Activated CD8-positive, alpha-beta T cell treated with anti-CD3 and anti-CD28 coated beads, Interleukin-2, amount 10 ng/mL, durations not matched to agents 7 days and 5 days (primary cell): ENCODE measurements at places on chromosomes 3 and 15.

DNA sequence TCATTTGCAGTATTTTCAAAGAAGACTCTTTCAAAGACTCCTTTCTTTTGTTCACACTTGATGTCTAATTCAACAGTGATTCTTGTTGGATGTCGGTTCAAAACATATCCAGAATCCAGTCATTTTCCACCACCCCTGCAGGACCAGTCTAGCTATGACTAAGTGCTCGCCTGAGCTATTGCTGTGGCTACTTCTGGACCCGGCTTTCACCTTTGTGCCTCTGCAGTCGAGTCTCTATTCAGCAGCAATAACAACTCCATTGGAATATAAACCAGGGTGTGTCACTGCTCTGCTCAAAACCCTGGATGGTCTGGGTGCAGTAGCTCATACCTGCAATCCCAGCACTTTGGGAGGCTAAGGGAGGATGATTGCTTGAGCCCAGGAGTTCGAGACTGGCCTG is 55.0 kb downstream of the PRICKLE2 start:
- H3K36me3 ChIP-seq = no peaks in the 10 kb centered on the region
- H3K4me1 ChIP-seq = no peaks in the 10 kb centered on the region
- H3K27ac ChIP-seq = no peak overlapping the region
- no peaks in the 10 kb centered on the region for H3K27me3 ChIP-seq

GRCh38 chr3:64010199-64010598 is 13.1 kb downstream of the PSMD6 start:
- no peak for DNase-seq
- H3K4me1 ChIP-seq = peaks cover 6% of the 10 kb centered on the region
- H3K4me3 ChIP-seq = no peak overlapping the region
- H3K36me3 ChIP-seq = peaks cover 63% of the 10 kb centered on the region
- H3K27me3 ChIP-seq = no peaks in the 10 kb centered on the region
- H3K27ac ChIP-seq = no peak overlapping the region

GRCh38 chr15:25971053-25971452 is 107.9 kb upstream of the ATP10A start:
- no peak overlapping the region for H3K27ac ChIP-seq
- no peak overlapping the region for H3K4me3 ChIP-seq
- no peaks in the 10 kb centered on the region for H3K36me3 ChIP-seq
- no peak for DNase-seq
- no peaks in the 10 kb centered on the region for H3K4me1 ChIP-seq

DNA sequence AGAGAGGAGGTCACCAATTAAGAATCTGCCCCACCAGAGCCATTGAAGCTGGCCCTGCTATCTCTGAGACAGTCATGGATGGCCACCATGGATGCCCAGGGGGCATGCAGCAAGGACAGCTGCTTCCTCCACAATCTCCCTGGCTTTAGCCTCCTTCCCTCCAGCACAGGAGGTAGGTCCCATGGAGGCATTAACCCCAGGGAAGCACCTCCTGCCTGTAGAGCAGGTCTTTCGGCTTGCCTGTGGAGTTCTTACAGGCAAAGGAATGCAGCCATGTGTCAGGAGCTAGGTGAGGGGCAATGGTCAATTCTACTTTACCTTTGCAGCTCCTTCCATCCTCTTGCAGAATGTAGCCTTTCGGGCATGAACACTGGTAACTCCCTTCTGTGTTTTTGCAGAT is 93.8 kb downstream of the DUT start:
- no peak overlapping the region for H3K27ac ChIP-seq
- H3K27me3 ChIP-seq = no peaks in the 10 kb centered on the region
- H3K36me3 ChIP-seq = no peaks in the 10 kb centered on the region
- DNase-seq = no peak

- H3K4me1 ChIP-seq = no peaks in the 10 kb centered on the region
- no peak overlapping the region for H3K27ac ChIP-seq
Measured at GRCh38 chr3:68207327-68207726, 552.9 kb upstream of the SUCLG2 start.

GRCh38 chr3:197165890-197166289 is 132.5 kb downstream of the DLG1 start:
- H3K27me3 ChIP-seq = no peaks in the 10 kb centered on the region
- H3K4me3 ChIP-seq = no peak overlapping the region
- peaks cover 17% of the 10 kb centered on the region for H3K36me3 ChIP-seq
- H3K4me1 ChIP-seq = peaks cover 2% of the 10 kb centered on the region
